ENCODE measurements at places on chromosomes 4 and X.

- ATAC-seq, result peak; percentile 97
Measured at GRCh38 chrX:85003655-85004244, at the start of gene APOOL. APOOL (plus strand) TSS chrX:85003877; CDS start chrX:85003913, 36 bp downstream.

DNA sequence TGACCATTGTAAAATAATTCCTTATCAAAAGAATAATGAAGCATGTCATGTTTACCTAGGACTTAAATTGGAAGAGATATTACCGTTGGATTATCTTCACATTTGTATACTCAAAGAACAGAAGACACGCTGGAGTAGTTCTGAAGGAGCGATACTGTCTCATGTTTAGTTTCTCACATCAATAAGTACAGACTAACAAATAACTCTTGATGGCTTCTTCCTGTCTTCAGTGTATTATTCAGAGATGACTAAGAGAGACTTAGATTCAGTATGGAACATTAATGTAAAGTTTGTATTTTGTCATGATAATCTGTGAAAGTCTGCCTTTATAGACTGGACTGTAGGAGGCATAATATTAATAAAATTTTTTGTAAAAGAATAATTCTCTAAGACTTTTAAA lies 72.7 kb downstream of the SPRY1 start:
- no peak for ATAC-seq

GRCh38 chrX:8988446-8988845 lies 45.5 kb downstream of the FAM9B start:
- peak; percentile 76 for ATAC-seq

GRCh38 chr4:183841001-183841400 lies 64.1 kb upstream of the STOX2 start:
- ATAC-seq, result no peak

GRCh38 chr4:48173056-48173991 lies 39.3 kb upstream of the TXK start:
- peak; percentile 48 for ATAC-seq

GRCh38 chr4:138688408-138689085 lies 327.0 kb upstream of the NOCT start:
- ATAC-seq, result no peak

- peak; percentile 37 for ATAC-seq
Measured at GRCh38 chrX:1205681-1206611, 6.5 kb downstream of the CRLF2 start.

DNA sequence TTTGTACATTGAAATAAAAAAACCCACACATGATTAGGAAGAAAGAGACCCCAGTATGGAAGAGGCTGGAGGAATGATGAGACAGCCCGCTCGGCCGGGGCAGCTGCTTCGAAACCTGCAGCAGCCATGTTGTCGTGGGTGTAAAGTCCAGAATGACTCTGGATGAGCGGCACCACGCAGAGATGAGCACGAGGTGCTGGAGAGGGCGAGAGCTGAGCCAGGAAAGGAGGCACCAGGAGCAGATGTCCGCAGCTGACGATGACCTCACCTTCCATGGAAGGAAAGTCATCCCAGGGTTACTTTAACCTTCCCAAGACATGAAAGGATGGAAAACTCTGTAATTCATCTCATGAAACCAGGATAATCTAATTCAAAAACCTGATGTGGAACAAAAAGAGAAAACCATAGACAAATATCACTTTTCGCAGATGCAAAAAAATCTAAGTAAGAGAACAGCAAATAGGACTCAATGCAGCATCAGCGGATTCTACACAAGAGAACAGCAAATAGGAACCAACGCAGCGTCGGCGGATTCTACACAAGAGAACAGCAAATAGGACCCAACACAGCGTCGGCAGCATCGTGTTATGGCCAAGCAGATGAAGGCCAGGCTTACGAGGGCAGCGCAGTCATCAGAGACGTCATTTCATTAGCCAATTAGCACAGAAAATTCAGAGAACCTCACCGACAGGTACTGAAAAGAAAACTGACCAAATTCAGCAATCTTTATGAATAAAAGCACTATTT lies 25.9 kb upstream of the SPON2 start:
- no peak for ATAC-seq

GRCh38 chr4:126106658-126107057 lies 791.9 kb downstream of the FAT4 start:
- no peak for ATAC-seq

DNA sequence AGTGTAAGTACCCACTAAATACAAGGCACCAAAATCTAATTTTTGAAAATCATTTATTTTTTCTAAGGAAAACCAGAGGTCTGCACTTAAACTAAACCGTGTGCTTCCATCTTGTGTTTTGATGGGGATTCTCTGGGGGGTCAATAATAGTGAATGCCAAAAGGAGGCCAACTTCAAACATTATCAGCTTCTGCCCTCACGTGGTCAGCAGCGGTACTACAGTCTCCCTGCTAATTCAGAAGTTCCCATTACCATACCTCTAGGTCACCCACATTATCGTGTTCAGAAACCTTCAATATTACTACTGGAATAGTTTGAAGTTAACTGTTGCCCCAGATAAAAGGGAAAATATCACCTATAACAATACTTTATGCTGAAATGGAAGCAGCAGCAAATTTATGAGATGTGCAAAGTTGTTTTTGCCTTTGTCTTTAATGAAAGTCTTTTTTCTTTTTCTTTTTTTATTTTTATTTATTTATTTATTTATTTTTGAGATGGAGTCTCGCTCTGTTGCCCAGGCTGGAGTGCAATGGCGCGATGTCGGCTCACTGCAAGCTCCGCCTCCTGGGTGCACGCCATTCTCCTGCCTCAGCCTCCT lies 17.3 kb downstream of the CTPS2 start:
- peak; percentile 41 for ATAC-seq

DNA sequence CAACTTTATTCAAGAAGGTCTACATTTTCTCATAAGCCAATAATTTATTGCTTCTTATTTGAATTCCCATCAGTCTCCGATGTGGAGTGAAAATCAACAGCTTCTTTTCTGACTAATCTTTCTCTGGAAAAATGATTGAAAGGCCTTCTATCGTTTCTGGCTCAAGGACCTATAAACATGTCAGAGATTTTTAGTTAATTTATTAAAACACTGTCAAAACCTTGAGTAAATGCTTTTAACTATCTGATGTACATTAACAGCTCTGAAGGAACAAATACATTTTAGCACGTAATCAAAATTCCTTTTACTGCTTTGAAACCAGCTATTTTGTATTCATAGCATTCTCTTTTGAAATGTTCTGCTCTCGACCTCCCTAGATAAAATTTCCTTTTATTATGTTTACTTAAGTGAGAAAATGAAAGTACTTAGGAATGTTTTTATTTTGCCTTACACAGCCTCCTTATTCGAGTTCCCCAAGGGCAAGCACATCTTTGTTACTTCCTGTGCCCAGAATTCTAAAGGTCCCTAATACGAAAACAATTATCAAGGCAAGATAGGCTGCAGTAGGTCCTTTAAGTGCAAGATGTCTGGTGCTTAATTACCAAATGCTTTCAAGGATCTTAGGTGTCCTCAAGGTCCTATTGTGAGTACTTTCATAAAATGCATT lies 3.1 kb upstream of the ZFX start:
- no peak for ATAC-seq

- no peak for ATAC-seq
Measured at GRCh38 chr4:7907142-7907541, 32.5 kb downstream of the AFAP1 start.
